ENCODE measurements at places on chromosomes 1 and 21.

DNA sequence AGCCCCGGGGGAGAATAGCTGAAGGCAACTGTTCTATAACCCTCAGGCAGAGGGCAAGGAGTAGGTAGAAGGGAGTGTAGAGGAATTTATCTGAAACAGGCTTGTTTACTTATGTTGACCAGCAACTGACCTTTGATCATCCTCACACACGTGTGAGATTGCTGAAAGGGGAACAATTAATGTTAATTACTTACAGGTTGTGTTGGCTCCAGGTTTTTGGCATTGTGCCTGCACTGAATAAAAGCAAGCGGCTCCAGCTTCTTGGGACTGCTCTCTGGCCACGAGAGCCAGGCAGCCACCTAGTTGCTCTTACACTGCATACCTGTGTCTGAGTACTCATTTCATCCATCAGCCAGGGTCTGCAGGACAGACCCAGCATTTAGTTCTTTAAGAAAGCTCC lies 41.3 kb upstream of the ARHGEF10L start:
- DNase-seq, result no peak

- DNase-seq, result no peak
These were observed 1.6 kb downstream of the CA14 start for GRCh38 chr1:150259217-150259616.

DNA sequence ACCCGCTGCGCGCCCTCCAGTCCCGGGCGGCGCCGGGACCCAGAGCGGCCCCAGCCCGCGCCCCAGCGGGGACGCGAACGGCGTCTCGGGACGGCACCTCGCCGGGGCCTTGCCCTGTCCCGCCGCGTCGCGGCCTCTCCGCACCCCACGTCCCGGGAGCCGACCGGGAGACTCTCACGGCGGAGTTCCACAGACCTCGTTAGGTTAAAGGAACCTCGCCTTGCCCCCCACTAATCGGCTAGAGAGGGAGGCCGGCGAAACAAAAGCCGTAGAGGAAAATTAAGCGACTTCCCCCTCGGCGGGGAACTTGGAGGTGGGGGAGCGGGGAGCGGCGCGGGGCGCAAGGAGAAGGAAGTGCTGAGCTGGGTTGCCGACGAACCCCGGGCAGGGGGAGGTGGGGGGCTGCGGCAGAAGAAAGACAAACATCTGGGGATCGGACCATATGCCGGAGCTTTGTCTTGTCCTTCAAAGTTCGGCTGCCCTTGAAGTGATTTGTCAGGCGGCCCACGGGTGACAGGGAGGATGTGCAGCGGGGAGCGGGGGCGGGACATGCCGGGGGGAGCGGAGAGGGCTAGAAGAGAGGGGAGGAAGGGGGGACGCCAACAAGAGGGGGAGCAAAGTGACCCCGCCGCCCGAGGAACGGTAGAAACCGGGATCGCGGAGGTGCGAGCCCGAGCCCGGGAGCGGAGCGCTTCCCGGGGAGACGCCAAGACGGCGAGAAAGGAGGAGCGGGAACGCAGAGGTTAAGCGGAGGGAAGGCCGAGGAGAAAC lies 120.0 kb upstream of the RRP15 start:
- no peak for DNase-seq

- no peak for DNase-seq
These were observed 36.0 kb upstream of the IL19 start for GRCh38 chr1:206734499-206735142.

GRCh38 chr1:241316372-241316771 lies 40.6 kb downstream of the RGS7 start:
- DNase-seq, result no peak

GRCh38 chr21:25501462-25501861 lies 105.8 kb downstream of the MRPL39 start:
- no peak for DNase-seq

GRCh38 chr1:35622510-35623178 lies 18.7 kb downstream of the PSMB2 start:
- no peak for DNase-seq

GRCh38 chr1:153228491-153228890 lies 11.1 kb downstream of the PRR9 start:
- no peak for DNase-seq

- no peak for DNase-seq
These were observed 29.4 kb downstream of the KCNK2 start for GRCh38 chr1:215111916-215112315.

GRCh38 chr1:56374026-56374974 lies 205.1 kb downstream of the PLPP3 start:
- DNase-seq, result no peak

- no peak for DNase-seq
These were observed 20.2 kb downstream of the COLGALT2 start for GRCh38 chr1:184017306-184017705.

- DNase-seq, result no peak
These were observed 24.5 kb upstream of the TNFRSF1B start for GRCh38 chr1:12142141-12142823.

GRCh38 chr1:170686291-170686690 lies 22.4 kb downstream of the PRRX1 start:
- DNase-seq, result no peak

GRCh38 chr1:171210355-171210754 lies 25.3 kb downstream of the FMO2 start:
- DNase-seq, result no peak

DNA sequence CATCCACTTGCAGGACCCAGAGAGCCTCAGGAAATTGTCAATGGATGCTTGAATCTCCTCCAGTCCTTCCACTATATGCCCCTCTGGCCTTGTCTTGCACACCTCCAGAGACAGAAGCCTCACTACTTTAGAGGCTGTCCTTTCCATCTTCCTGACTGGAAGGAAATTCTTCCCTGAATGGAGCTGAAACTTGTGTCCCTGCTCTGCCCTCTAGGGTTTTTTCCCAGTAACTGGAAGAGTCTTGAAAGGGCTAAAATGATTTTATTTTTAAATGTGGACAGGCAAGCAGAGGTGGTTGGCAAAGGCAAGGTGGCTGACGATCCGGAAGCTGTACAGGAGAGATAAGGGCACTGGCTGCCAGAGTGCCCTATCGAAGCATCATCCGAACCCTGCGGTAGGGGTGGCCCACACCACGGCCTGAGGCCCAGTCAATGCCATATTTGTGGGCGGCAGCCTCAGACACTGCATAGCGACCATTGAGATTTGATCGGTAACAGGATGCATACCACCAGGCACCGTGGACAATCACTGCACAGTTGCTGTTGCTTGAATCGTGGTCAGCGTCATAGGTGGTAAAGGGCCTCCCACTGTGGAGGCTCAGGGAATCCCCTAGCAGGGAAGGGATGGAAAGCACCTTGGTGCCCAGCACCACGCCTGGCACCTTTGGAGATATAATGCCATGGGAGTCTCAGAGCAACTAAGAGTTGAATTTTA lies 2.3 kb upstream of the MAP3K6 start:
- no peak for DNase-seq

- DNase-seq, result no peak
These were observed 7.6 kb upstream of the C1orf116 start for GRCh38 chr1:207040181-207040533.

DNA sequence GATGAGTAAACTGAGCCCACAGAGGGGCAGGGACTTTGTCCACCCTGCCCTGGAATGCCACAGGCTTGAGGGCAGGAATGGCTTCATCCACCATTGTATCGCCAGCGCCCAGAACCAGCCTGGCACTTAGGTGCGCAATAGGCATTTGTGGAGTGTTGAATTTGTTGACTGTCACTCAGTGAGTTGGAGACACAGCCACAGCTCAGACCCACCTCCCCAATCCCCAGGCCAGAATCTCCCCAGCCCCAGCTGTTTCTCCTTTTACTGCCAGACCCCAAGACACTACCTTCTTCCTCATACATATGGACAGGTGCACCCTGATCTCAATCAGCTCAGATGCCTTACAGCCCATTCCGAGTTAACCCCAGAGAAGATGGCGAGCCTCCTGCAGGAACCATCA lies 674.5 kb downstream of the MATN1 start:
- DNase-seq, result no peak

DNA sequence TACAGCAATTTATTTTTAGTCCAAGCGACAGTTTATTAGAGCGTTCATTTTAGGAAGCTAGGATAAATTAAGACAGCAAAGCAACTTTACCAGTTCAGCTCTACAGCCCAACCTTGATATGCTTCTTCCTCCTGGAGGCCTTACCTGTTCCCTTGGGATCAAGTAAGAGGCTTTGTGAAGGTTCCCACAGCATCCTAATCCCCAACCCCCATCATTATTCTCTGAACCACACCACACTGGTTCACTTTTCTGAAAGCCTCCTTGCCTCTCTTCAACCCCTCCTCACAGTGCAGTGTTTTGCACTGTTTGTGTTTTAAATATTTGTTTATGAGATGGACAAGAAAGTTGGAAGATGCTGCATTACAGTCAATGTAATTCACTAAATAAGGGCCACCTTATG lies 126.3 kb upstream of the CXADR start:
- DNase-seq, result no peak

DNA sequence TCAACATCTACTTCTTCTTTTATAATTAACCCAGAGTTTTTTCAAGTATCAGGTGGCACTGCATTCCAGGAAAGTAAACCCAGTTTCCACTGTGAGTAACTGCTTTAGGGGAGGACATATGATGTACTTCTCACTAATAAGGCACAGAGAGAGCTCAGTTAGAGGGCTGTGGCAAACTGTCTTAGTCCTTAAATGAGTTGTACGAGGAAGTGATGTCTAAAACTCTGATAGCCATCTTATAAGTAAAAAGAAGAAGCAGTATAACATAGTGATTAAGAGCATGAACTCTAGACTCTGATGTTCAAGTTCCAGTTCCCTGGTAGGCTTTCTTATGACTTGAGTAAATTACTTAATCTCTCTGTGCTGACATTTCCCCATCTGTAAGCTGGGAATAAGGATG lies 58.7 kb upstream of the PTGS2 start:
- peak; percentile 16 for DNase-seq

GRCh38 chr21:31195334-31196015 lies 148.6 kb downstream of the TIAM1 start:
- DNase-seq, result no peak

GRCh38 chr21:27001526-27001925 lies 34.6 kb upstream of the ADAMTS5 start:
- DNase-seq, result no peak

DNA sequence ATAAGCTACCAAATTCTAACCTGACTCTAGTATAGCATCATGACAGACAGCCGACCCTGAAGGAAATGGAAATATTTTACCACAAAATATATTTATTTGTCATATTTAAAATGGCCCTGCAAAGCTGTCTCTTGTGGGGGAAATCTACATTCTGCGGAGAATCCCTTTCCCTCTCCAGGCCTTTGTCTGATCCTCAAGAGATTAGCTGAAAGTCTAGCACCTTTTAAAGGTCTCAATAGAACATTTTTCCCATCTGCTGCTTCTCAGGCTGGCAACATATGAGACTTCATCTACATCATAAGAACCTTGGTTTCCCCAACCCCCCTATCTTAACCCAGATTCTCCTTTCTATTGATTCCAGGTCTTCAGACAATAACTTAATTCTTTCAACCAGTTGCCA lies 1.7 kb upstream of the OR11L1 start:
- no peak for DNase-seq

GRCh38 chr1:110554871-110555801 lies 36.2 kb upstream of the KCNA10 start:
- DNase-seq, result no peak

- DNase-seq, result no peak
These were observed 32.1 kb downstream of the LYST start for GRCh38 chr1:235834620-235835019.

GRCh38 chr1:227357171-227357926 lies 39.1 kb upstream of the CDC42BPA start:
- no peak for DNase-seq

GRCh38 chr1:226912587-226913176 lies 27.4 kb upstream of the COQ8A start:
- no peak for DNase-seq

GRCh38 chr21:28949318-28949717 lies 43.4 kb downstream of the LTN1 start:
- DNase-seq, result no peak

- no peak for DNase-seq
These were observed 15.8 kb upstream of the CYB5R1 start for GRCh38 chr1:202982715-202983430.

DNA sequence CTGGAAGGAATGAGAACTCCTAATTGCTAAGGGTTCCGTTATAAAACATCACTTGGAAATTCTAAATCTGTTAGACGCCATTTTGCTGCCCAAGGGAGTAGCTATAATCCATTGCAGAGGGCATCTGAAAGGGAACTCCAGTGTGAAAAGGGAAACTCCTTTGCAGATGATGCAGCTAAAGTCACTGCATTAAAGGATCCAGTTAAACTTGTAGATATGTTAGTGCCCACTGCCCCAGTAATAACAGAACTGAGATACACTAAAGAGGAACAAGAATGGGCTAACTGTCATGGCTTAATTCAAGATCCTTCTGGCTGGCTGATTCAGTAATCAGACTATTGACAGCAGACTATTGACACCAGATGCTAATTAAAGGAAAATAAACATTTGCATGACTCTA lies 81.8 kb upstream of the KIAA0040 start:
- DNase-seq, result no peak

DNA sequence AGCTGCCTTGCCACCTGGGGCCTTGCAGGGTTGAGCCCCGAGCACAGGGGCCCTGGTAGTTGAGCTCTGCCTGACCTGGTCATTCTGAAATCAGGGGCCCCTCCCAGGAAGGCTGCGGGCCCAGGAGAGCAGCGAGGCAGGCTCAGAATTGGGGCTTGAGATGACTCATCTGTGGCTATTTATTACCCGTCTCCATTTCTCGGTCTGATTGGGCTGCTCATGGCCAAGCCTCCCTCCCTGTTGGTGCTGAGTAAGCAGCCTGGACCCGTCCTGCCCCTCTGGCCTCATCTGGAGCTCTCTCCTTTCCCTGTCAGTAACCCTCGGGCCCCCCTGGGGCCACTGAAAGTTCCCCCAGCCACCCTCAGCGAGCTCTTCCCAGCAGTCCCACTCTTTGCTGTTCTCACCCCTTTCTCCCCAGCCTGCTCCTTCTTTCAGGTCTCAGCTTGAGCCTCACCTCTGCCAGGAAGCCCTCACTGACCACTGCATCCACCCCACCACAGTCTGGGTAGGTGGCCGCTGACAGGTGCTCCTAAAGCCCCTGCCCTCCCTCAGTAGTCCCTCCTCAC lies 11.0 kb upstream of the TNFRSF8 start:
- DNase-seq, result no peak

DNA sequence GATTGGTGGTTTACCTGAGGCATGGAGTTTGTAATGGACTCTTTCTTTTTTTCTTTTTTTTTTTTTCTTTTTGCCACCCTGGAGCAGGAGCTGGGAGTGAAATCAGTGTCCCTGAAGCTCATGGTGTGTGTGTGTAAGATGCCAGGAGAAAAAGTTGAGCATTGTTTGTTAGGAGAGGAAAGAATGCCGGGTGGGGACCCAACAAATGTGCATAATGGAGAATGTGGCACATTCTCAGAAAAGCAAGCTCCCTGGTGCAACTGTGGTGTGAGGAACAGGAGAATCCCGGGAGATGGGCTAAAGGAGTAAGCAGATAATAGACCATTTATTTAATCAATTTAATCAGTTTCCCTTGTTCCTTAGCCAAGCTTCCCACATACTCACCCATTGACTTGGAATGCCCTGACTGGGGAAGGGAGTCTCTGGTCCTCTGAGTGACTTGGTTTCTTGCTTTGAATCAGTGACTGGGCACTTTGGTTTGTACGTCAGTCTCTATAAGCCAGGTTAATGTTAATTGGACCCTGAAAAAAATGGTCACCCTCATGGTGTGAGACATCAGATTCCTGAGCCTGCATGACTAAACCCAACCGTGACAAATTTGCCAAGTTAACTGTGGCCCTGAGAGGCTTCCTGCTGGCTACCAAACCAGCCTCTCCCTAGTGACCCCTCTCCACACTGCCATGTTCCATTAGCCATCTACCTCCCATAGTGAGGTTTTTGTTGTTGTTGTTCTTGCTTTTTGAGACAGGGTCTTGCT lies 43.9 kb upstream of the ITPKB start:
- no peak for DNase-seq
